ENCODE measurements at places on chromosomes 11 and 22. TPM values are rescaled to one million over a fixed set of nuclear protein-coding genes. Genes with fewer than 3 reads are reported as not detected.

The TPBGL gene
- total RNA-seq, result not detected

The IFITM10 gene
- total RNA-seq, result 0.31 TPM

The CD3D gene
- 285 TPM for total RNA-seq

The JAML gene
- total RNA-seq, result 67.5 TPM

The ZBED5 gene
- total RNA-seq, result 52.4 TPM

The CEND1 gene
- not detected for total RNA-seq

The CDCA5 gene
- 174 TPM for total RNA-seq

The CDON gene
- 2.6 TPM for total RNA-seq

The LMO1 gene
- total RNA-seq, result not detected

The P2RY2 gene
- total RNA-seq, result not detected

DNA sequence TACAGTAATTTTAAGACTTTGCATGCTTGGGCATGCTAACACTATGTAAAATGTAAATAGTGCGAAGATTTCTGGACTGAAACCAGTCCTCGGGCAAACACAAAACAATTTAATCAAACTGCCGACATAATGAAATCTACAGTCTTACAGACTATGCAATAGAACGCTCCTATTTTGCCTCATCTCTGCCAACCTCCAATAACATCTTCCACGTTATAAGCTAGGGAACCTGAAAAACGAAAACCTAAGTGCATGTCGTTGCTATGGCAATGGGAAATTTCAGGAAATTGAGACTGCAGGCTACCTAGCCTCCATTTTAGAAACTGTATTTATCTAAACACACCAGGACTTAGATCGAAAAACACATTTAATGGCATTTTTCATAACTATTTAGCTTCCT is 1.1 kb downstream of the CSTF3 start:
- DNase-seq, result no peak

DNA sequence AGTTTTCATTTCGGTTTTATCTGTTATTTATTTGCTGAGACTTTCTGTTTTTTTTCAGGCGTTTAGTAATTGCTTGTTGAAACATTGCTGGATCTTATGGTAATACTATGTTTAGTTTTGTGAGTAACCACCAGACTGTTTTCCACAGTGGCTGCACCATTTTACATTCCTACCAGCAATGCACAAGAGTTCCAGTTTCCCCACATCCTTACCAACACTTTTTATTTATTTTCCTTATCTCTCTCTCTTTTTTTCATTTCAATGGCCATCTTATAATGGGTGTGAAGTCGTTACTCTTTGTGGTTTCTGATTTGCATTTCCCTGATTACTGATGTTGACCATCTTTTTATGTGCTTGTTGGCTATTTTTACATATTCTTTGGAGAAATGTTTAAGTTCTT is 23.7 kb downstream of the USP47 start:
- no peak for DNase-seq

DNA sequence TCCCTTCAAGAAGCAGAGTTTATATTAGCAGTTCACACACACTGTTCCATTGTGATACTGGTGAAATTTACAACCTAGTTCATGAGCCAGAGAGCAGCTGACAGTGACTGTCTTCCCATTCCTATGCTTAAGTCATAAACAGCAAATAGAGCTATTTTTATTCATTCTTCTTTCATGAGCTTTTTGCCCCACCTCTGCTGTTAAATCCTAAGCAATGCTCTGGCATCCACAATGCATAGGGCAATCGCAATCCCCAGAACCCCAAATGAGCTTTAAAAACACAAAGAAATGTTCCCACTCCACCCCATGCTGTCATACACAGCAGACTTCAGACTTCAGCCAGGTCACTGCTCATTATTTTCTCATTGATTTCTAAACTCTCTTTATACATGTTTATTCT is 307.5 kb downstream of the ETS1 start:
- no peak for DNase-seq

- no peak for DNase-seq
These were observed 47.1 kb downstream of the PISD start for GRCh38 chr22:31614781-31615490.

DNA sequence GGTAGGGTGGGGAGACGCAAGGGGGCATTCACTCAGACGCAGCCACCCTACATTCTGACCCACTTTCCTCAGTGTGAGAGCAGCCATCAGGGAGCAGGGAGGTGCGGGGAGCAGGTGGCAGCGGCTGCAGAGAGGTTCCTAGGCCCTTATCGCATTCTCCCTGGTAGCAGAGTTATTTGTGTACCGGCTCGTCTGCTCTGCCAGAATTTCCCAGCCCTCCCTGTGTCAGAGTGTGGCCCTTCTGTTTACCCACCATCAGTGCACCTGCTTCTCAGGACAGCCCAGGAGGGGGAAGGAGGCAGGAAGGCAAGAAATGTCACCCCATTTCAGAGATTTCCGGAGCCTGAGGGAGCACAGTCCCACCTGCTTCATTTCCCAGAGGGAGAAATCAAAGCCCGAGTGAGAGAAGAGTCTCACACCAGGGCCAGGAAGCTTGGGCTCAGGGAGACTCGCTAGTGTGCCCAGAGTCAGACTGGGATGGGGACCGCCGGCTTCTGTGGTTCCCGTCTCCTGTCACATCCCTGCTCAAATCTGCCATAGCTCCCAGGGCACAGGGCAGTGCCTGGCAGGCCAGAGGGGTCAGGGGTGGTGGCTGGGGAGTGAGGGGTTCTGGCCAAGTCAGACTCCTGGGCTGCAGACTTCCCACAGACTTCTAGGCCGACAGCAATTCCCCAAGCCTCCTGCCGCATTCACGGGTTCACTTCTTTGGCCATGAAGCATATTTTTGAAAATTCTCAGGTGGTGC is 49.7 kb downstream of the ARRB1 start:
- no peak for DNase-seq

DNA sequence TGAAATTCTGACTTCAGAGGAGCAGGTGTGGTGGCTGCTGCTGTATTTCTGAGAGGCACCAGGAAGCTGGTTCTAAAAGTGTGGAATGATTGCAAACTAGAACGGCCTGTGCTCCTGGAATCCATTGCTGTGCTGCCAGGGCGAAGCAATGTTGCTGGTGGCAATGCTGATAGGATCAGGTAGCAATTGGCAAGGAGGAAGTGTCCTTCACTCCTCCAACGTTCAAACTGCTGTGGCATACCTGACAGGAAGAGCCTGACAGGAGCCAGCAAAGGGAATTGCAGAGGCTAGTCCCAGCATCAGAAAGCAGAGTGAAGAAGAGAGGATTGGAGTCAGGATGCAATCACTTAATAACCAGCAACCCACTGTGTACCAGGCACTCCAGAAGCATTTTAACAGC is 118.2 kb downstream of the FAR1 start:
- DNase-seq, result no peak

GRCh38 chr11:35154952-35155351 is 16.0 kb downstream of the CD44 start:
- DNase-seq, result no peak

DNA sequence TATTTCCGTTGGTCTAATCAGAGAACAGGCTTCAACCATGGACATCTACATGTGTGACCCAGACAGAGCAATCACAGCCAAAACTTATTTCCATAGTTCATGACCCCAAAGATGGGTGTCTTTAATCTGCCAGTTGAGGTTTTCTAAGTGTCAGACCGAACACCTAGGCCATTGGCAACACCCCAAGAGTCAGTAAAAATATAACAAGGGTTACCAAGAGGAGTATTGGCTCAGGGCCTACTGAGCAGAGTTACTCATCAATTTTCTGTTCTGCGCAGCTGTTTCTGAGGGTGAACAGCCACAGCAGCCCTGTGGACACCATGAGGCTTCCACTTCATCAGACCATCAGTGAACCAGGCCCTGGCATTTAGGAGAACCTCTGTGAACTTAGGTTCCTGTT is 18.8 kb downstream of the GUCD1 start:
- DNase-seq, result no peak

DNA sequence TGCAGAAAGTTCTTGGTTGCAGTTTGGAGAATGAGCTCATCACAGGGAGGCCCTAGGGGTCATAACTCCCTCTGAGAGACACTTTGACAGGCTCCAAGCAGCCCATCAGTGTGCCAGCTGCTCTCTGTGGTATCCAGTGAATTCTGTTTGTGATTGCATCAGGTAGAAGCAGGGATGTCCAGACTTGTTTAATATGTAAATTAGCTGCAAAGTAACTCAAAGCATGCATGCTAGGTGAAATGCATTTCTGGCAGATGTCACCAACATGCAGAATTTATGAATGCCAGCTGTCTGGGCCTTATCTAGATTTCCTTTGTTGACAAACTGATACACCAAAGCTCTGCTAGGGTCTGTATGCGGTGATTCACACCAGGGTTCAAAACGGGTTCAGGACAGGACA is 123.6 kb upstream of the MTNR1B start:
- DNase-seq, result no peak

DNA sequence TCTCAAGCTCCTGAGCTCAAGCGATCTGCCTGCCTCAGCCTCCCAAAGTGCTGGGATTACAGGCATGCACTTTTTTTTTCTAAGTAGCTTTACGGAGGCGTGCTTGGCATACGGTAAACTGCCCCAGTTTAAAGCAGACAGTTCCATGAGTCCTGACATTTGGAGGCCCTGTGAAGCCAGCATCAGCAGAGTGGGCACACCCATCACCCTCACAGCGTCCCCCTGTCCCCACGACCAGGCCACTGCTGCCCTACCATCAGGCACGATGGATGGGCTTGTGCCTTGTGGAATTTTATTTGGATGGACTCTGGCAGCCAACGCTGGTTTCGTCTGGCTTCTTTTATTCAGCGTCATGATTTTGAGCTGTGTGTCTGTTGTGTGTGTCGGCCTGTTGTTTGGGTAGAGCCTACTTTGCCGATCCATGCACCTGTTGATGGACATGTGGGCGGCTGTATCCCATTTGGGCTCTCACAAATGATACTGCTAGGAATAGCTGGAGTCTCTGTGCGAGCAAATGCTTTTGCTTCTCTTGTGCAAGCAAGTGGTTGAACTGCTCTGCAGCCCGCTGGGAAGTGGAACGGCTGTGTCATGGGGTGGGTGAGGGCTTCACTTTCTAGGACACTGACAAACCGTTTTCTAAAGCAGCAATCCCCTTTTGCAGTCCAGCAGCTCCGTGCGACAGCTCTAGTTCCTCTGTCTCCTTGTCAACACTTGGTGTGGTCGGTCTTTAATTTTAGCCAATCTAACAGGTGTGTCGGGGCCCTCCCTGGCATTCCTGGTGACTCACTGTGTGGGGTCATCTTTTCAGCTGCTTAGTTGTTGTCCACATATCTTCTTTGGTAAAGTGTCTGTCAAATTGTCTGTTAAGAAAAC is 23.8 kb downstream of the KCNQ1 start:
- DNase-seq, result no peak

DNA sequence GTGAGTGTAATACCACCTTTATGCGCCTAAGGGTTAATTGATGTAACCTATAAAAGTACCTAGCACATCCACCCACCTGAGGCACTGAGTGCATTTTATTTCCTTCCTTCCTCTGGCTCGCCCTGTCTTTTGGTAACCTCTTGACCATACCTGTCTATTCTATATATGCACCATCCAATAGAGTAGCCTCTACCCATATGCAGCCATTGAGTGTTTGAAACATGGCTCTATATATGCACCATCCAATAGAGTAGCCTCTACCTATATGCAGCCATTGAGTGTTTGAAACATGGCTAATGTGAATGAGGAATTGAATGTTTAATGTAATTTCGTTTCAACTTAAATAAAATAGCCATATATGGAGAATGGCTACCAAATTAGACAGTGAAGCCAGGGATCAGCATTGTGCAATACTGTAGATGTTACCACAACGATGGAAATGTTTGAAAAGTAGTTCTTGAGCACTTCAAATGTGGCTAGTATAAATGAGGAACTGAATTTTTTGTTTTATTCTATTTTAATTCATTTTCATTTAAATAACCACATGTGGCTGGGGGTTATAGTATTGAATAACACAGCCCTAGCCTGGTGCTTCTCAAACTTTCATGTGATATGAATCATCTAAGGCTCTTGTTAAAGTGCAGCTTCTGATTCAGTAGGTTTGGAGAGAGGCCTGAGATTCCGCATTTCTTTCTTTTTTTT is 33.8 kb downstream of the SLC35F2 start:
- no peak for DNase-seq

GRCh38 chr22:29742326-29742725 is 22.5 kb downstream of the CABP7 start:
- no peak for DNase-seq

- DNase-seq, result peak; percentile 33
These were observed 34.6 kb downstream of the SPECC1L start for GRCh38 chr22:24305260-24305692.

DNA sequence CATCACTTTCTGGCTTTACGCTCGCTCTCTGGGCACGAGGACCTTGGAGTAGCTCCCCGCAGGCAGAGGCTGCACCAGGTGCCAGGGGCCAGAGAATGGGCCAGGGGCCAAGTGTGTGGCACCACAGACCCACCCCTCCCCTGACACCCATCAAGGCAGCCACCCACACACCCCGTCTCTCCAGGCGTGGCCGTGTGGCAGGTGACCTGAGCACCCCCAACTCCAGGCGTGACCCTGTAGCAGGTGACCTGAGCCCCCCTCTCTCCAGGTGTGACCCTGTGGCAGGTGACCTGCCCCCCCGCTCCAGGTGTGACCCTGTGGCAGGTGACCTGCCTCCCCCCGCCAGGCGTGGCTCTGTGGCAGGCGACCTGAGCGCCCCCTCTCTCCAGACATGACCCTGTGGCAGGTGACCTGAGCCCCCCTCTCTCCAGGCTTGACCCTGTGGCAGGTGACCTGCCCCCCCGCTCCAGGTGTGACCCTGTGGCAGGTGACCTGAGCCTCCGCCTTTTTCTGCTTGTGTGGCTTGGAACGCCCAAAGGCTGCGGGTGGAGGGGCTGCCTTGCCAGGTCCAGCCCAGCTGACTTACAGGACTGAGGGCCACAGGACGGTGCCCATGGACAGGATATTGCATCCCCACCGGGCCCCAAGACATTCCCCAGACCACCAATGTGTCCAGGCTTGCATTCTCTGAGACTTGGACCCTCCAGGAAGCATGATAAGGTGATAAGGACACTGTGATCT is 667.2 kb downstream of the BRD1 start:
- DNase-seq, result no peak

- DNase-seq, result no peak
These were observed 14.4 kb upstream of the PPP6R3 start for GRCh38 chr11:68446046-68446725.

GRCh38 chr11:70951139-70951804 is 301.1 kb downstream of the SHANK2 start:
- DNase-seq, result no peak

DNA sequence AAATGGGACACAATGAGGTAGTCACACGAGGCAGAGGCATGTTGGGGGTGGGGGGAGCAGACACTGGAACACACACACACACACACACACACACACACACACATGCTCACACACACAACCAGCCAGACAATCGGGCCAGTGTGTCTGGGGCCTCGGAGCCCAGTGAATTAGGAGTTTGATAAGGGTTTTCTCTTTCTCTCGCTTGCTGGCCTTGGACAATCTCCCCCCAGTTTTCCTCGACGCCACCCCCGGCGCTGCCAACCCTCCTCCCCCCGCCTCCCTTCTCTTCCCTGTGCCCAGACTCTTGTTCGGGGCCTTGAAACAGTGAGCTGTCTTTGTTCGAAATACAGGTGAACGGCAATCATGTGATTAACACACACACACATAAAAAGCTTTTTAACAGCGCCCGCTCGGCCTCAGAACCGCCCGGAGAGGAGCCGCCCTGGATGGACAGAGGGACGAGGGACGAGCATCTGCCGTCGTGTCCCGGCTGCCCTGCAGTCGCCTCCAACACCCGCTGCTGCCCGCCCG is 1.5 kb upstream of the SOX10 start:
- DNase-seq, result no peak

- DNase-seq, result no peak
These were observed 2314.9 kb downstream of the LRRC4C start for GRCh38 chr11:39144351-39145130.

- DNase-seq, result peak; percentile 74
These were observed 638 bp downstream of the NRGN start for GRCh38 chr11:124740277-124740882.

Measured in activated naive CD4-positive, alpha-beta T cell treated with anti-CD3 and anti-CD28 coated beads for 36 hours (primary cell).